NCI-H345 (cell line): ENCODE measurements at places on chromosomes 7 and 10.
A peak's percentile ranks its signal among the peaks of the same experiment; 100 is the strongest.

GRCh38 chr10:32166365-32166764, 110.1 kb upstream of the KIF5B start:
- DNase-seq = peak; percentile 5

DNA sequence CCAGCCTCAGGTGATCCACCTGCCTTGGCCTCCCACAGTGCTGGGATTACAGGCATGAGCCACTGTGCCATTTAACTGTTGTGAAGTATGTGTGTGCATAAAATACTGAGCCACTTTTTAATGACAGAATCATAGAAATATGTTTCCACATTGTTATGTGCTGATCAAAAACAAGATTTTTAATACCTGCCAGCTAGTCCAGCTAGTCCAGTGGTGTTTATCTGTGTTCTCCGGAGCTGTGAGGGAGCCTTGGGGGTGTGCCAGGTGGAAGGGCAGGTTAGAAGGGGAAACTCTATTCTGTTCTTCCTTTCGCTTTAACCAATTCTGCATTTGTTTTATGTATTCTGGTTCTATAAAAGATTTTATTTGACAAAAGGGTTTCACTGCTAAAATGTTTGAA, 7.0 kb downstream of the FAM221A start:
- DNase-seq = no peak

DNA sequence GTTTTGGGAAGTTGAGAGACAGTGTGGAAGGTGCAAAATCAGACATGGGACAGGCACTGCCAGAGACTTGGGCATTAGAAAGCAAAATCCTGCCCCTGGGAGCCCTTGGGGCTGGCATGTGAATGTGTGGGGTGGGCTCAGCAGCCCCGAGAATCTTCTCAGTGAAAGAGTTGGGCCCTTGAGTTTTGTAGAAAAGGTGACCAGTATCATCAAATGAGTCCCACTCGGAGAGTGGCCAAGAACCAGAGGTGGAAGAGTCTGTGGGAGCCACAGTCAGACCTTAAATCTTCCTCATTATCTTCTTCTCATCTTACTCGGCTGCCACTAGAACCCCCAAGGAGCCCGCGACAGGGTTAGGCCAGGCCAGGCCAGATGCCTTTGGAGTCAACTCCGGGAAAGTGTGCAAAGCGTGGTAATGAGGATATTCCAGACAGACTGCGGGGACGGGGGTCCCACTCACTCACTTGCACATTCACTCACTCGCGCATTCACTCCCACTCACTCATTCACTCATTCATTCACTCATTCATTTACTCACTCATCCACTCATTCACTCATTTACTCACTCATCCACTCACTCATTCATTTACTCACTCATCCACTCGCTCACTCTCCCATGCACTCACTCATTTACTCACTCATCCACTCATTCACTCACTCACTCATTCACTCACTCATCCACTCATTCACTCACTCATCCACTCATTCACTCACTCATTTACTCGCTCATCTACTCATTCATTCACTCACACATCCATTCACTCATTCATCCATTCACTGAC, 74.9 kb downstream of the CARD11 start:
- DNase-seq = peak; percentile 2

DNA sequence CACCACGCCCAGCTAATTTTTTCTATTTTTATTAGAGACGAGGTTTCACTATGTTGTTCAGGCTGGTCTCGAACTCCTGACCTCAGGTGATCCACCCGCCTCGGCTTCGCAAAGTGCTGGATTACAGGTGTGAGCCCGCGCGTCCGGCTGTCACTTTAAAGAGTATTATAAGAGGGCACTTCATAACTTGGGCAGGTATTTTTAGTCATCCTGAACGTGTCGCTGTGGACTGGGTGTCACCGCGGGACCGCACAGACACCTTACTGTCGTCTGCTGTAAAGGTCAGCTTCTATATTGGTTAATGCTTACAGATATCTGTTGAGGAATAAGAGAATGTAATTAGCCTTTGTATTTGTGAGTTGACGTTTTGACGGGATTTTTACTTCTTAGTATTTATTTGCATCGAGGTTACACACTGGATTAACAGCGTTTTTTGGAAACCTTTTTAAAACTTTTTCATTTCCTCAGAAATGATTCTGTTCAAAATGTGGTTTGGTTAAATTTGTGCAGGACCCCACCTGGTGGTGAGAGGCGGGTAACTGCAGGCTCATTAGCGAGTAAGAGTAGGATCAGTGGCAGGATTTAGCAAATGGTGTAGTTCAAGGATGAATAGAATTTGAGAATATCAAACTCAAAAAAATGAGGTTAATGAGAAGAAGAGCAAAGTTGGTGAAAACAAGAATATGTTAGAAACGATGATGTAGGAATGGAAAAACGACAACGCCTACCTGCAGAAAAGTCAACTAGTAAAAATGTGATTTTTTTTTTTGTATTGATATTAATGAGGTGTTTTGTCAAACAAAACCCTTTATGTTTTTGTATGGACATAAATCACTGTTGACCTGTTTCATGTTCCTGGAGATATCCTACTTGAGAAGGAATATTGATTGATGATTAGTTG, 3.2 kb downstream of the DNAJB6 start:
- DNase-seq = peak; percentile 57

DNA sequence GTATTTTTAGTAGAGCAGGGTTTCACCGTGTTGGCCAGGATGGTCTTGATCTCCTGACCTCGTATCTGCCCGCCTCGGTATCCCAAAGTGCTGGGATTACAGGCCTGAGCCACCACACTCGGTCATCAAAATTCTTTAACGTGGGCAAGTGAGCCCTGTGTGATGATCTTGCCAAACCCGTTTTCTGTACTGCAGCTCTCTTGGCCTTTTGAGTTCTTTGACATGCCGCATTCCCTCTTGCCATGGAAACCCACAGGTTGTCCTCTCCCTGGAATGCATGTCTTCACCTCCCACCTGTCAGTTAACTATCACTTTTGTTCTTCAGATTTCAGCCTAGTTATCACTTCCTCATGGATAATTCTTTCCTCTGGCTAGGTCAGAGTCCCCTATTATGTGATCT, 5.0 kb downstream of the NUP205 start:
- no peak for DNase-seq

GRCh38 chr10:23829556-23829955, 379.4 kb upstream of the KIAA1217 start:
- no peak for DNase-seq

GRCh38 chr10:72953687-72954086, 919 bp downstream of the PLA2G12B start:
- peak; percentile 15 for DNase-seq

DNA sequence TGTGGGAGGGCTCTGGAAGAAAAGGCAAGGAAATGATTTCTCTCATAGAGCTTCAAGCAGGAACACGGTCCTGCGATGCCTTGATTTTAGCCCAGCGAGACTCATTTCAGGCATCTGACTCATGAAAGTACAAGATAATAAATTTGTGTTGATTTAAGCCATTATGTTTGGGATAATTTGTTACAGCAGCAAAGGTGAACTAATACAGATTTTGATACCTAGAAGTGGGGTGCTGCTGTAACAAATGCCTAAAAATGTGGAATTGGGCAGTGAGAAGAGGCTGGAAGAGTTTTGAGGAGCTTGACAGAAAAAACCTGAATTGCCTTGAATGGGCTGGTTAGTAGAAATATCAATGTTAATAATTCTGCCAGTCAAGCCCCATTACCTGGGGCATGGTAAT, 44.1 kb upstream of the NRF1 start:
- no peak for DNase-seq
